Stimulated activated CD8-positive, alpha-beta memory T cell treated with anti-CD3 and anti-CD28 coated beads, Interleukin-4, amount 100 ng/mL, for 1 hour (primary cell): ENCODE measurements at places on chromosomes 3 and 15.

- DNase-seq = no peak
Observed at GRCh38 chr15:77412972-77413698, 6.8 kb downstream of the PEAK1 start.

DNA sequence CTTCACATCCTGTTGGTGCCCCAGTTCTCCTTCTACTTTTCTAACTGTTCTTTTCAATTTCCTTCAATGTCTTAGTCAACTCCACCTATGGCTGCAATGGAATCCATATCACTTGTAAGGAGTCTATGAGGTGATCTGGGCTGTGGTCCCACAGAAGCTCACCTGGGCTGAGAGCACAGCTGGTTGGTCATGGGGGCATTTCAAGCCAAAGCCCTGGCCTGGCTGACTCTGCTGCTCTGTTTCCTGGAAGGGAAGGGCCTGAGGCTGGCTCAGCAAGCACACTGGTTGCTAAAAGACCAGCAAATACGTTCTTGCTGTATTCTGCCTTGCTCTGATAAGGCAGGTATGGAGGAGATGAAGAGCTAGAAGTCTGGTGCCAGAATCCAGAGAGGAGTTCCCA is 29.0 kb downstream of the AMOTL2 start:
- no peak for DNase-seq

- no peak for DNase-seq
Observed at GRCh38 chr3:50251220-50251619, 15.2 kb downstream of the GNAI2 start.

DNA sequence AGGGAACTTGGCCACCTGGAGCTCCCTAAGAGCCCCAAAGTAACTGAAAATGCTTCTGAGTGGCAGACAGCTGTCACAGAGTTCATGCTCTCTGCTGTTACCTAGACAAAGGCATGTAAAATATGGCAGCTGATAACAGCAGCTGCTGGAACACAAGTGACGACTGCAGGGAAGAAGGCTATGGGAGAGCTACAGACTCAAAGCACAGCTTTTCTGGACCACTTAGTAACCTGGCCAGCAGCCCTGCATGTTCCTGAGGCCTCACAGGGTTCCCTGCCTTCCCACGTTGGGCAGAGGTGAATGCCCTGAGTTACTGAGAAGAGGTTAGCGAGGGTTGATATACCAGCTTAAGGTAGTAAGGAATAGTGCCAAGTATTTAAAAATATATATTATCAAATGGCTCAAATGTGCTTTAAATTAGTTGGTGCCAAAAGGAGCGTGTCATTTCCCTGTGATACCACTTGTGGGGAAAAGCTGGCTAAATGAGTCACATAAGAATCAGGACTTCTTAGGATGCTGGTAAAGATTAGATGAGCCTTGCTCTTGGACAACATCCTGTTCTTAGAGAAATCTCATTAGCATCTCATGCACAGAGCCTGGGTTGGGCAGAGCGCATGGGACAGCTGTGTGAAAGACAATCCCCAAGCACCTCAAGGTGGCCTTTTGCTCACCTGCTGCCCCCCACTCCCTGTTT is 76.4 kb upstream of the SCN5A start:
- DNase-seq = no peak

DNA sequence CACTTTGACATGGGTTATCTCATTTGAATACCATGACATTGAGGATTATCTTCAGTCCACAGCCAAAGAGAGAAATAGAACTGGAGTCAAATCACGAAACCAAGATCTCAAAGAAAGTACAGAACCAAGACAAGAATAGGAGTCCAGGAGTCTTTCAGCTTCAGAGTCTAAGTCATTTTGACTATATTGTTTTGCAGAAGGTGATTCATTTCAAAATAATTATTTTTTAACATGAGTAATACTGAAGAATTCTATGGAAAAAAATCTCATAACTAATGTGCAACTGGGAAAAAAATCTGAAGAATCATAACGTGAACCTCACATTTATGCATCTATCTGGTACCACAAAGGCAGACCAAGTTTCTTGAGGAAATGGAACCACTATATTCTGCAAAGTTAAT is 60.3 kb downstream of the UBE3A start:
- no peak for DNase-seq

- peak; percentile 13 for DNase-seq
Observed at GRCh38 chr3:196274585-196274984, 12.9 kb downstream of the PCYT1A start.

DNA sequence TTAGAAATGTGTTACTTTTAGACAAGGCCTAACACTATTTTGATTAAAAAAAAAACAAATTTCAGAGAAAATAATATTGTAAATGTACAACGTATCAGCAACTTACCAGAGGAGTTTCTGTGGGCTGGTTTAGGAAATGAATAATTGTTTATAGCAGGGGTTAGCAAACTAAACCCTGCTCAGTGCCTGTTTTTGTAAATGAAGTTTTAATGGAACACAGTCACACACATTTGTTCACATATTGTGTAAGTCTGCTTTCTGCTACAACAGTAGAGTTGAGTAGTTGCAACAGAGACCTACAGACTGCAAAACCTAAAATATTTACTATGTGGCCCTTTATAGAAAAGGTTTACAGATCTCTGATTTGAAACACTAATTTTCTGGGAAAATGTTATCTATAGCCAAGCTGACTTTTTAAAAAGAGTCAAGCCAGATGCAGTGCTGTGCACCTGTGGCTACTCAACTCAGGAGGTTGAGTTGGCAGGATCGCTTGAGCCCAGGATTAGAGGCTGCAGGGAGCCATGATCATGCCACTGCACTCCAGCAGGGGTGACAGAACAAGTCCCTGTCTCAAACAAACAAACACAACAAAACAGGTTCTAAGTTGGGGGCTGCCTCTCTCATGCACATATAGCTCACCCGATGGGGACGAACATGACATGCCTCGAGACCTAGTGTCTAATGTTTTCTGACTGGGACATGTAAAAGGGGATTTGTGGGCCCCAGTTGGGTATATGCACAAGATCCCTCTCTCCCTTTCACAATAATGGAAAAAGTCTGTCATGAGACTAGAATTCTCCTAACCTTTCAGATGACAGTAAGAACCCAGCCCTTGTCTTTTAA is 182.5 kb downstream of the TNIK start:
- DNase-seq = no peak

DNA sequence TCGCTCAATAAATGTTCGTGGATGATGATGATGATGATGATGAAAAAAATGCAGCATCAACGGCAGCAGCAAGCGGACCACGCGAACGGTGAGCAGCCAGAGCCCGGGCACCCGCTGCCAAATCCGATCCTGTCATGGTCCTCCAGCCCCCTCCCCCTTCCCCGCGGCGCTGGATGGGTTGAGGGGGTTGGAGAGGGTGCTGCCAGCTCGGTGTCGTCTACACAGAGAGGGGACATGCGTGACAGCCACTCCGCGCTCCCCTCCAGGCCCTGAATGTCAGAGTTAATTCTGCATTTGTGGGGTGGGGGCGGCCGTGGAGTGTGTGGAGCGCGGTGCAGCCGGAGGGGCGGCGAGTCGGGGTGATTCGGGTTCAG is 722 bp downstream of the CACNA1D start:
- no peak for DNase-seq

DNA sequence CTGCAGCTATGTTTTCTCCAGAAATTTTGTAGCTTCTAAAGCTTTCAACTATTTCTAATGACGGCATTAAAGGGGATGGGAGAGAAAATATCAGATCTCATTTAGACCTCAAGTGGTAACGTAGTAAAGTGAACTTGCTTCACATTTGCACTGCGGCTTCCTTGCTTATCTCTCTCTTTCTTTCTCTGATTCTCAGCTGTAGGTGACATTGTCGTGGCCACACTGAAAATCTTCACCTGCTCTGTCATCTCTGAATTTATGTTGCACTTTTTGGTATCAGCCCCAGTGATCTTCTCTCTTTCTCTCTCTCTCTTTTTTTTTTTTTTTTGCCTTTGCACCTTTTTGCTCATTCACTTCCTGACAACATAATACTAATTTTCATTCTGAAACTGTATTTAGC is 254.1 kb upstream of the SATB1 start:
- no peak for DNase-seq

DNA sequence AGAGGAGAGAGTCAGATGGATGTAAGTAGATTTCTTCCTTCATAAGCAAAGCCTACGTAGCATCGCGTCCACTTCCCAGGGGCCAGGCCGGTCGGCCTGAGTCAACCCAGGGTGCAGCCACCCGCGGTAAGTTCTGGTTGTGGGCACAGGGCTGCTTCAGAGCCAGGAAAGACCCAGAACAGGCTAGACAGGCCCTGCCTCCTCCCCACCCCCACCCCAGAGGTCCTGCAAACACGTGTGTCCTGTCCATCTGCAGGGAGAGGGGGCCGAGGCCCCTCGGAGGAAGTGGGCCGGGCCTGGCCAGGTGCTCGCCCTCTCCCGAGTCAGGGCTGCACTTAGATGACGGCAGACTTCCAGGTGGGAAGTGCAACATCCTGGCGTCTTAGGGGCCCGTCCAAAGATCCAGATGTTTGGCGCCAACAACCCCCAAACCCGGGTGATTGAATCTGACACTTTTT is 100.8 kb upstream of the ALDH1A3 start:
- DNase-seq = no peak

DNA sequence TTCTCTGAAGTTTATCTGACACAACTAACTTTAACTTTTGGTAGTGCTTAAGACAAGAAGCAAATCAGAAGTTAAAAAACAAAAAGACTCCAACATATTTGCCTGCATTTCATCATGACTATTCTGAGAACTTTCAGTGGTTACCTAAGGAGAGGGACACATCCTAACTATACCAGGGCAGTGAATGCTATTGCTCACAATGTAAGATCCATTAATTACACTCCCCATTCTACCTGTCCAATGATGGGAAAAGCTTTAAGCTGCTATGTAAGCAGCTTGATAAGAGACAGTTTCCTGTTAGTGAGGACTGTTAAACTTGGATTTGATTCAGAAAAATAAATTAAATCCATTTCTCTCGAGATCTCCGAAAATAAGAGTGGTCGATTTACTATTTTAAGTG is 37.5 kb downstream of the SERPINI1 start:
- DNase-seq = no peak

- DNase-seq = no peak
Observed at GRCh38 chr15:81001152-81002008, 657 bp downstream of the TLNRD1 start.

DNA sequence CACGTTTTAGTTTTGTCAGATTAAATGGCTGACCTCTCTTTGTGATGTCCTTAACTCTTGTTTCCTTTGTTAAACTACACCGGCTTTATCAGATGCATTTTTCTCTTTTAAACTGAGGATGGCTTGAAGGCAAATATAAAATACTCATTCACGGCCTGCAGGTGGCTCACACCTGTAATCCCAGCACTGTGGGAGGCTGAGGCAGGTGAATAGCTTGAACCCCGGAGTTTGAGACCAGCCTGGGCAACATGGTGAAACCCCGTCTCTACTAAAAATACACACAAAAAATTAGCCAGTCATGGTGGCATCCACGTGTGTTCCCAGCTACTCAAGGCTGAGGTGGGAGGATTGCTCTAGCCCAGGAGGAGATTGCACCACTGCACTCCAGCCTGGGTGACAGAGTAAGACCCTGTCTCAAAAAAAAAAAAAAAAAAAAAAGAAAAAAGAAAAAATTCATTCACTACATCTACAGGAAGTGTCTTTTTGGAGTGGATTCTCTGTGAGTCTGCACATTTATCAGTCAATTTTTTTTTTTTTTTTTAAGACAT is 34.7 kb upstream of the SACM1L start:
- DNase-seq = no peak

DNA sequence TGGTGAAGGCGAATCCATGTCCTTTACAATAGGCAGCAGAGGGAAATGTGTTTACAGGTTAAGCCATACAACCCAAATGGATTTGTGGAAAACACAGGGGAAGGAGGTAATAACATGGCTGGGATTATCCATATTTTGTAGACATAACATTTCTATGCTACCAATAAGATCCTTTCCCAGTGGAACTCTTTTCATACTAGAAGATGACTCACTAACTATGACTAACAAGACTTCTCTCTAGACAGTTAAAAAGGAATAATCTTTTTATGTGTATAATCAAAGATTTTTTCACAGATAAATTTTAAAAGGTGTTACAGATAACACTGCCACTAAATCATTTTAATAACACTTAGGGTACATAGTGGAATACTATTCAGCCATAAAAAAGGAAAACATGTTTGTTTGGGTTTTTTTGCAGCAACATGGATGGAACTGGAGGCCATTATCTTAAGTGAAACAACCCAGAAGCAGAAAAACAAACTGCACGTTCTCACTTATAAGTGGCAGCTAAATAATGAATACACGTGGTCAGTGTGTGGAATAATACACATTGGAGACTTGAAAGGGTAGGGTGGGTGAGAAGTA is 39.6 kb downstream of the VPS13C start:
- no peak for DNase-seq

- no peak for DNase-seq
Observed at GRCh38 chr15:88255484-88256278, 858 bp downstream of the NTRK3 start.

DNA sequence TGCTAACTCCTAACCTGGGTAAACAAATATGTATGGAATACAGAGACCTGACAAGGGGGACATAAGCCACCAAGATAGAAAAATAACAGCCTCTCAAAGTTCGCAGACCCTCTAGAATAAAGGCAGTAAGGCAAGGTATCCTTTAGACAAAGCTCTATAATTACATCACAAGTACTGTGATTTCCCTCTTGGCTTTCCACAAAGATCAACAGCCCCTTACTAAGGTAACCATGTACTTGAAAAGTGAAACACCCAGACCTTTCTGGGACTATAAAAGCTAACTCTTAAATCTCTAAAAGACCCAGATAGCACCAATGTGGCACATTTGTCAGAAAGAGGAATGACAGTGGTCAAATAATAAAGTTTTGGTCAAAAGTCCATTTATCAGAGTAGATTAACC is 51.9 kb downstream of the TBL1XR1 start:
- DNase-seq = no peak

DNA sequence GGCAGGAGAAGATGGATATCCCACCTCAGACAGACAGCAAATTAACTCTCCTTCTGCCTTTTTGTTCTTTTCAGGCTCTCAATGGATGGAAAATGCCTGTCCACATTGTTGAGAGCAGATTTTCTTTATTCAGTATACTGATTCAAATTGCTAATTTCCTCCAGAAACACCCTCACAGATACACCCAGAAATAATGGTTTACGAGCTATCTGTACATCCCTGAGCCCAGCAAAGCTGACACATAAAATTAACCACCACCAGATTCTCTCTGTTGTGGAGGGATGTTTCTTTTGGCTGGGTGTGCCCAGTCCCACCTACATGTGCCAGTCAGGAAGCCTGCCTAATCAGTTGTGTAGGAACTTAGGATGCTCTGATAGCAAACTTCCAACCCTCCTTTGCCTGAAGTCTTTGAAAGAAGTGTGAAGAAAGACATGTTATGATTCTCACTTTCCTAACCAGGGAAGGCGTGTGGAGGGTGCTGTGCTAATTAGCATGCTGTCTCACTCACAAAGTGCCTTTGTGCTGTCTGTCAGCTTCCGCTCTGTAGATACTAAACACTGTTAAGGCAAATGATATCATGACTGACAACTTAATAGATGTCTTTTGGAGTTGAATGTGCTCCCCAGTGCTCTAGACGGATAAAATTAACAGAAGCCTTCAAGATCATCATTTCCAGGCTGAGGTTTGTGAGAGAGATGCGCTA is 208.5 kb downstream of the CLSTN2 start:
- DNase-seq = no peak
